ENCODE measurements at places on chromosomes 2 and 18.

DNA sequence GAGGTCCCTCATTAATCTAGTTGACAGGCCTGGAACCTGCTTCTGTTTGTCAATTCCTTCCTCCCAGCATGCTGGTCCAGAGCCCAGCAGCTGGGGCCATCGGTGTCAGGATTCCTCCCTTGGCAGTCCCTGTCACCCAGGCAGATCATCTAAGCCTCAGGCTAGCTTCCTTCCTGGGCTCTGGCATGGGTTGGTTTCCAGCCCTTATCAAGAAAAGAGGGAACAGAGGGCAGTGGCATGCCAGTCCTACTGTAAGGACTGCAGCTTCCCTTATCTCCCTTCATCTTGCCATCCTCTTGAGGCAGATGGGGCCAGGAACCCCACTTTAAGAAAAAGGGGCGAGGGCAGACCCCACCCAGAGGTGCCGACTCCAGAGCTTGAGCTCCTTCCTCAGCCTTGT, 10.9 kb upstream of the KCNK3 start:
- DNase-seq, result no peak

DNA sequence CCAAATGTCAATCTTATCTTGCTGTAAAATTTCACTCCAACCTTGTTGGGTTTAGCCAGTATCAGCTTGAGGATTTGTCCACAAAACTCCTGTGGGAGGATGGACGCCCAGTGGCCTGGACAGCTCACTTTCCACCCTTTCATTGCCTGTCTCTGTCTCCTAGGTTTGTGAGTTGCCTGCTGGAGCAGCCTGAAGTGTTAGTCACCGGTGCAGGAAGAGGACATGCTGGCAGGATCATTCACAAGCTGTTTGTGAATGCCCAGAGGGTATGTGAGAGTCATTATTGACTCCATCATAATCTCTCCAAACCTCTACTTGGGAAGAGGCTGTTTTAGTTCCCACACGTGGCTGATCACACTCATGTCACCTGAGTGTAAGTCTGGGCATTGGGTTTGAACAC, 112.3 kb downstream of the RAB3GAP1 start:
- no peak for DNase-seq

- DNase-seq, result no peak
Measured at GRCh38 chr2:38720613-38721241, 30.4 kb downstream of the SRSF7 start.

DNA sequence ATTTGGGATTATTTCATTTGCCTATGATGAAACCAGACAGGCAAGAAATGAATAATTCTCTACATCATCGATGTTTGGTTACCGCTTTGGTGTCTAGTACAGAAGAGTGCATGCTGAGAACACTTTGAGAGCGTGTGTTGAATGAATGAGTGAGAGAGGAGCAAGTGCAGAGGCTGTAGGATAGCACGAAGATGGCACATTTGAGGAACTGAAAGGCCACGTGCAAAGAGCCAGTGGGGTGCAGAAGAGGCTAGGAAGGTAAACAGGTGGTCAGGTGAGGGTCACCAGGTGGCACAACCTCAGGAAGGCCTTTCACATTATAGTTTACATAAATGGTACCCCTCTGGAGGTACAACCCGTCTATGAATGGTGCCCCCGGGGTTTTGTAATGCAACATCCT, 80.1 kb upstream of the SPHKAP start:
- DNase-seq, result no peak

DNA sequence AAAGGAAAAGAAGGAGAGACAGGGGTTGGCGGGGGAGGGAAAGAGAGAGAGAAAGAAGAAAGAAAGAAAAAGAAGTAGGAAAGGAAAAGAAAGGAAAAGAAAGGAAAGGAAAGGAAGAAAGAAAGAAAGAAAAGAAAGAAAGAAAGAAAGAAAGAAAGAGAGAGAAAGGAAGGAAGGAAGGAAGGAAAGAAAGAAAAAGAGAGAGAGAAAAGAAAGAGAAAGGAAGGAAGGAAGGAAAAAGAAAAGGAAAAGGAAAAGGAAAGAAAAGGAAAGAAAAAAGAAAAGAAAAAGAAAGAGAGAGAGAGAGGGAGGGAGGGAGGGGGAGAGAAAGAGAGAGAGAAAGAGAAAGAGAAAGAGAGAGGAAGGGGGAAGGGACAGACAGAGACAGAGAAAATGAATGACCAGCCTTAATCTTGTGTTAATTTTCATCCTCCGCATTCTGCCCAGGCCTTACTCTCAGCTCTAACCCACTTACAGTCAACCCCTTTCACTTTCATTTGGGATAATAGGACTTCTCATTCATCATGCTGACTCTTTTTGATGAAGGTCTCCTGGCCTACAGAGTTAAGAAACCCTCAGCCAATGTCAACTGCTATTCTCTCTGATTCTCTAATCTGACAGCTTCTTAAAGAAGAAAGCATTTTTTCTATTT, 207.3 kb downstream of the SUCLG1 start:
- DNase-seq, result no peak

DNA sequence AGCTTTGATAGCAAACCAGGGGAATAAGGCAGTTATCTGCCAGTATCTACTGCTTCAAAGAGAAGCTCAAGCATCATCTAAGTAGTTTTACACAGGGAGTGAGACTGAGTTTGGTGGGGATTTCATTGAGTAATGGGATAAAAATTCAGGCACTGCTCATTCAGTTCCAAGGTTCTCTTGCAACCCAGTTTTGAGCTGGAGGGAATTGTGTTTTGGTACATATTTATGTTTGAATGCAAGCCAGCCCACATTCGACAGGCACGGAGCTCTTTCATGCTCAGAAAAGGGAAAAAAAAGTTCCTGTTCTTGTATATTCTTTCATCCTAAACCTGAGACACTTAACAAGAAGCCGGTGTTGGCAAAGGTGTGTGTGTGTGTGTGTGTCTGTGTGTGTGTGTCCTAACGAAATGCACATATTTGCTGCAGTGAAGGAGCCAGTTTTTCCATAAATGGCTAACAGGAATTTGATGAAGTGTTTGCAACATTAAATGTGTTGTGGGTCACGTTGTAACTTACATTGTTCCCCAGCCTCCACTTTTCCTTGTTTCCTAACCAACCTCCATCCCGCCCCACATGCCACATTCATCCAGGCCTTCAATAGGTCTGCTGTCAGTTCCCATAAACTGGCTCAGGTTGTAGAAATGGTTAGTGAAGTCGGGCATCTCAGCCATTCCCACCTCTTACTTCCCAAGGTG, 311.1 kb downstream of the TXNL1 start:
- no peak for DNase-seq

- no peak for DNase-seq
Measured at GRCh38 chr2:177796654-177797415, 275.7 kb downstream of the PDE11A start.

GRCh38 chr2:46601328-46601963, 122.1 kb downstream of the TMEM247 start:
- no peak for DNase-seq

DNA sequence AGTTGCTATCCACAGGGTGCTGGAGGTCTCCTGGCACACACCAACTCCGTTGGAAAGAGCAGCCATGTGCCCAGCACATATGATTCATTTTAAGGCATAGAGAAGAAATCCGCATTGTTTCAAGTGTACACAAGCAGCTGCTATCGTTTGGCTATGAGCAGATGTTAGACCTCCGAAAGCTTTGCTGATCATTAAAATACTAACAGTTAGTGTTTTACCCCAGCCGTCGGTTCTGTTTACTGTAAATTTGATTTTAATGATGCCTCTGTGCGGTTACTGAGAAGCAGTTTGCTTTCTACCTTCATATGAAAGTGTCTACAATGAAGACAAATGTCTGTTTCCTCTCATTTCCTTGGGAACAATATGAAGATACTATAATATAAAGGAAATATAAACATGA, 154.9 kb downstream of the PTGR3 start:
- DNase-seq, result no peak

GRCh38 chr2:38499548-38500282, 103.0 kb downstream of the HNRNPLL start:
- DNase-seq, result no peak

GRCh38 chr2:113202305-113203216, 28.8 kb downstream of the PSD4 start:
- no peak for DNase-seq

GRCh38 chr2:16645775-16646559, 19.7 kb downstream of the CYRIA start:
- no peak for DNase-seq

DNA sequence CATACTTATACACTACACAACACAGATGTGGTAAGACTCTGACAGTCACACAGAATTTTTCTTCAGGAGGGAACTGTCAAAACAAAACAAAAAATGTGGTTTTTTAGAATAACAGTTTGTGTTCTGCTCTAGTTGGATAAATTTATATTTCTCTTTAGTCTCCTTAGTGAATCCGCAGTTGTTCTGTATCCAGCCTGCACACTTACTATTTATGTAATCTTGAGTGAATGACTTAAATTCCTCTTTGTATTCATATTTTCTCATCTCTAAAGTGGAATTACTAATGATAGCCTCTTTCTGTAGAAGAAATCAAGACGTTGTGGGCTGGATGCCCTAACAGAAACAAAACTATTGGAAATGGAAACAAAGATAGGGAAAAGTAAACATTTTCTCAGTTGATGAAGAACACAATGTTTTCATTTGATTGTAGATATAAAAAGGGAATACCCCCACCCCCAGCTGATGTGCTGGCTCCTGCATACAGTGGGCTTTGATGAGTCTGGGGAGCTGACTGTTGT, 375.2 kb downstream of the TRIB2 start:
- no peak for DNase-seq

DNA sequence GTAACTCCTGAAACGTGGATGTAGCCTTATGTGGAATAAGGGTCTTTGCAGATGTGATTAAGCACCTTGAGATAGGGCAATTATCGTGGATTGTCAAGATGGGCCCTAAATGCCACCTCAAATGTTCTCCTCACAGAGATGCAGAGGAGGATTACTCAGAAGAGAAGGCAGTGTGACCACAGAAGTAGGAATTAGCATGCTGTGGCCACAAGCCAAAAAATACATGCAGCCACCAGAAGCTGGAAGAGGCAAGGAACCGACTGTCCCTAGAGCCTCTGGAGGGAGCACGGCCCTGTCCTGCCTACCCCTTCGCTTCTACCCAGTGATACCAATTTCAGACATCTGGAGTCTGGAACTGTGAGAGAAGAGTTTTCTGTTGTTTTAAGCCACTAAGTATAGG, 47.3 kb upstream of the MGAT5 start:
- DNase-seq, result no peak

DNA sequence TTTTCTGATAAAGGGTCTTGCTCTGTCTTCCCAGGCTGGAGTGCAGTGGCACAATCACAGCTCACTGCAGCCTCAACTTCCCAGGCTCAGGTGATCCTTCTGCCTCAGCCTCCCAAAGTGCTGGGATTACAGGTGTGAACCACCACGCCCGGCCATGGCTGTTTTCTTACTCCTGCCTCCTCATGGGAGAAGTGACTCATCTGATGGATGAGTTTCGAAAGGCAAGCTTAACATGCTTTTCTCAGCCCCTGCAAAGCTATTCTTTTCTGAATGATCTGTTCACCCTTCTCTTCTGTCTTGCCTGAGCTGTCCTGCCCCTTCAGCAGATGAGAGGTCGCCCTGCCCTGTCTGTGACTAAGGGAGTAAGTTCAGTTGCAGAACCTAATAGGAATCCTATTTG, 929 bp upstream of the CREG2 start:
- no peak for DNase-seq

DNA sequence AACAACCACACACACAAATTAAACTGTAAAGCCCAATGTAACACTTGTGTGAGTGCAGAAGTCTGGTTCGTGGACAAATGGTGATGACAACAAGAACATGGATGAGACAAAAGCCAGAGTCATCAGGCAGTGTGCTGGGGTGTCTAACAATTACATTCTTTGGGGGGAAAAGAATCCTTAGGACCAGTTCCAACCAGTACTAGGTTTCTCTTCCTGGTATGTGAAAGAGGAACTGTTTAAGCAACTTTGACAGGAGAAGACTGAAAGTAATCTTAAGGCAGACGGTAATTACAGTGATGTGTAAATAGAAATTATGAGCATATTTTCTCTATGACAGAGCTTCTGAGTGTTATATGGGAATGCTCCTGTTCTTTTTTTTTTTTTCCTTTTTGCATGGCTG, 133.4 kb downstream of the AFF3 start:
- no peak for DNase-seq

DNA sequence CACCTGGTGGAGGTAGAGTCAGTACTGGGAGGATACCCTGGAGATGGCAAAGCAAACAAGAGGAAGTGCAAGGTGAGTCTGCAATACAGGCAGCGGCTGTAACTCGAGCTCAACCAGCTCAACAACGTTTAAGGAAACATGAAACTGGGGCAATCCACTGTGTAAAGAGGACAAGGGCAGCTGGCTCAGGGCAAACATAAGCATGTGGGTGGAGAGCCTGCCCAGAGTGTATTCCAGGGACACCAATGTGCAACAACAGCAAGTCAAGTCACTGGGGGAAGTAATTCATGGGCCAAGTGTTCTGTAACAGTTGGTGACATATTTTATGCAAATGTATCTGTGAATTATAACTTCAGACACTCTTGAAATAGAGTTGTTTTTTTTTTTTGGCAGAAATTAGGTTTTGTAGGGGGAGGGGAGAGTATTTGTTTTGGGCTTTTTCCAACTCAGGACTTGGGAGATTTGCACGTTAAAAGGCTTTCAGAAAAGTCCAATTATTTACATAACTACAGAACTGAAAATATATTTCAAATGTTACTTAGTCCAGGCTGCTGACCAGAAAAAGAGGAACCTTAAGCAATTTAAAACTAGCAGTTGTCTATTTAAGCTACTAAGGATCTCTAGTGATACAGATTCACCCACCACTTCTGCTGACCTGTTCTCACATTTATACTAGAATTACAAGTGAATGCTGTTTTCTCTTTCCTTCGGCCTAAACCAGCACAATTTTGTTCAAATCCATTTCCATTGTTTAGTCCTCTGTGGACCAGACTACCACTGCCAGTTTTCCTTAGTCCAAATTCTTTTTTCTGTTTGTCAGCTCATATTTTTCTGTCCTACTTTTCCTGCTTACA, 18.6 kb downstream of the NRXN1 start:
- no peak for DNase-seq

GRCh38 chr2:232345251-232345650, 33.3 kb upstream of the ALPP start:
- DNase-seq, result no peak

- DNase-seq, result no peak
Measured at GRCh38 chr2:119306196-119306590, 60.4 kb downstream of the C2orf76 start.

- DNase-seq, result no peak
Measured at GRCh38 chr2:144310889-144311608, 208.9 kb downstream of the ZEB2 start.

- no peak for DNase-seq
Measured at GRCh38 chr18:8455661-8456614, 153.3 kb upstream of the RAB12 start.

DNA sequence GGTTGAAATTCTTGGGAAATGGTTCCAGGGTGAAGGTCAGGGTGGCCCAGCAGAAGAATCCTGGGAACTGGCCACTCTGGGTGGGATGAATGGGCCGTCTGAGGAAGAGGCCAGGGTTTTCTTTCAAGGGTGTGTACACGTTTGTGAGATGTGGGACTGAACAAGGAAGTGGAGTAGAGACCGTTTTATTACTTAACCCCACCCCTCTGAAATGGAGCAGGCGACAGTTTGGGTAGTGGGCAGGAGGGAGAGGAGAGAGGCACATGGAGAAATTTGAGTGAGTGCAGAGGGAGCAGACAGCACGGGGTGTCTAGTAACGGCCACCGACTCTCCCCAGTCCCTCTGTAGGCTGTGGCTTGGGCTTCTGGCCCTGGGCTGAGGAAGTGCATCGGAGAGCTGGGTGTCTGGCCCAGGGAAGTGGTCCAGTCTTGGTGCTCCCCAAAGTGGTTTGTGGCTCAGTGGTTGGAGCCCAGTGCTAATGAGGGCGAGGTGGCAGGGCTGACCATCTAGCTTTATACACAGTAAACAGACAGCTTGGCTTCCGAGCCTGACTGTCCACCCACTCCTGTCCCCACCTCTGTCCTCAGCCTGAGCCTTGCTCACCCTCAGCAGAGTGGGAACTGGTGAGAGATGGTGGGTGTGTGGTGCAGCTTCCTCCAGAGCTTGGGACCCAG, 135.3 kb downstream of the DYSF start:
- DNase-seq, result no peak
